Stimulated activated CD4-positive, alpha-beta T cell treated with anti-CD3 and anti-CD28 coated beads, Interleukin-1b, Interleukin-23, amount 100 ng/mL, for 1 hour (primary cell): ENCODE measurements at places on chromosomes 12 and 14.

GRCh38 chr12:111748151-111748672, 18.5 kb upstream of the ALDH2 start:
- DNase-seq, result no peak

DNA sequence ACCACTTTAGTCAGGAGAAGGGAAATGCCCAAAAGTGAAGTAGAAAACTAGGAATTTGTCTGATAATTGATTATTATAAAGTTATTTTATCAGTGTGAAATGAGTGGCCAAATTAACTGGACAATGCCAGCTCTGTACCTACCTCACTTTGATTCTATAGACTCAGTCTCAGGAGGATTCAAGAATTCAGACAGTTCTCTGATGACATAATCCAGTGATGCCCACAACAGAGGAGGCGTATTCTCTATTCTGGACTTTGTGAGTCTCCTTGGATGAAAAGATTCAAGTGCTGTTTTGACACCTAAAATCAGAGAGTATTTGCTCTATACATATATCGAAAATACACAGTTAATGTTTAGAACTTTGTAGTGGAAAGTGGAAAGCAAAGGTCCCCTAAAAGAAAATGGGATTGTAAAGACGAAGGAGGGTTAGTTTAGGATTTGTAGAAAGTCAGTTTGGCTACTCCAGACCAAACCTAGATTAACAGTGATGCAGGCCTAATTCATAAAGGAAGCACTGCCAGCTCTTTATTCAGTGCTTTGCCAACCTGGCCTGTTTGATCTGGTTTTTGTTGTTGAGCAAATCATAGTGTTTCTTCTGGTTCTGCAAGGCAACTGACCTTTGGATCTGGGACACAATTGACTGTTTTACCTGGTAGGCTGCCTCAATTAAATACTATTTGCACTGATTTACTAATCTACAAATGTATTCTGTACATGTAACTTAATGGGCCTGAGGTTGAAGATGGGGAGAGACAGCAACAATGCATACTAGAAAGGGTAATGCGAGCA, 67.4 kb downstream of the DAD1 start:
- no peak for DNase-seq

DNA sequence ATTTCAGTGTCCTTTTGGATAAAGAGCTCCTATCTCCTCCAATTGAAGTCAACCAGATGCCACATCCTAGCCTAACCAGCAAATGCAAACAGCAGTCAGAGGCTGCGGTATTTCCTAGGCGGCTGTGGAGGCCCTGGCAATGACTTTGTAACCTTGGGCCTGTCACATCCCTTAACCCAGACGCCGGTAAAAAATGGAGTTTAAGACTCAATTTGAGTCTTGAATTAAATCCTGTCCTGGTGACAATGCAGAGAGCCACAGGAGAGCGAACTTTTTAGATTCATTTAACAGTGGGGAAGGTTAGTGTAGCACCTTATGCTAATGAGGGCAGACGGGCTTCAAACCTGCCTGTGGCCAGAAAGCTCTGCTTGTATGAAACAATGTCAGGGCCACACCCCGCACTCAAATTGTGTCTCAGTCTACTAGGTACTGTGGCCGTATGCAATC, 1.3 kb downstream of the C12orf75 start:
- no peak for DNase-seq

- DNase-seq, result no peak
Observed at GRCh38 chr14:30808576-30808975, 65.8 kb upstream of the COCH start.
